ENCODE measurements at places on chromosomes 16 and 17. TPM values are rescaled to one million over a fixed set of nuclear protein-coding genes. Genes with fewer than 3 reads are reported as not detected.

DNA sequence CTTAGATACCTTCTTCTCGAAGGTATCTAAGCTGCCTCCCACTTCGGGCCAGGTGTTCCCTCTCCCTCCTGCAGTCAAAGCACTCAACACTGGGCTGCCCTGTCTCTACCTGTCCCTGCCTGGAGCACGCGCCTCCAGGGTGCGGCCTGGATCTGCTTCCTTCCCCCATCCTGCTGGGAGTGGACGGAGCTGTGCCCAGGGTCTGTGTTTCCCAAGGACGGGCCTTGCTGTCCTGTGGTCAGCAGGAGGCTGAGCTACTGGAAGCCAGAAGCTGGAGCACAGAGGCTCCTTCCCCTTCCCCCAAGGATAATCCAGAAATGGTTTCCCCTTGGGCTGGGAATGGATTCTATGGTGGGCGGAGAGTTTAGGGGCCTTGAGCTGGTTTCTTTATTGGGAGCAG, 16.7 kb downstream of the LLGL2 start:
- DNase-seq: no peak
- H3K27me3 ChIP-seq: no peaks in the 10 kb centered on the region
- no peaks in the 10 kb centered on the region for H3K4me1 ChIP-seq
- H3K4me3 ChIP-seq: no peak overlapping the region
- no peaks in the 10 kb centered on the region for H3K36me3 ChIP-seq
- H3K27ac ChIP-seq: no peak overlapping the region

- H3K27me3 ChIP-seq: no peaks in the 10 kb centered on the region
- H3K36me3 ChIP-seq: peaks cover 10% of the 10 kb centered on the region
- no peak for DNase-seq
- H3K27ac ChIP-seq: no peak overlapping the region
- H3K4me1 ChIP-seq: no peaks in the 10 kb centered on the region
Measured at GRCh38 chr16:4385789-4386450, 14.3 kb downstream of the VASN start.

DNA sequence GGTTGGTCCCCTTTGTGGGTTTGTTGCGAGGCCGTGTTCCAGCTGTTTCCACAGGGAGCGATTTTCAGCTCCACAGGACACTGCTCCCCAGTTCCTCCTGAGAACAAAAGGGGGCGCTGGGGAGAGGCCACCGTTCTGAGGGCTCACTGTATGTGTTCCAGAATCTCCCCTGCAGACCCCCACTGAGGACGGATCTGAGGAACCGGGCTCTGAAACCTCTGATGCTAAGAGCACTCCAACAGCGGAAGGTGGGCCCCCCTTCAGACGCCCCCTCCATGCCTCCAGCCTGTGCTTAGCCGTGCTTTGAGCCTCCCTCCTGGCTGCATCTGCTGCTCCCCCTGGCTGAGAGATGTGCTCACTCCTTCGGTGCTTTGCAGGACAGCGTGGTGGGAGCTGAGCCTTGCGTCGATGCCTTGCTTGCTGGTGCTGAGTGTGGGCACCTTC, 27.3 kb upstream of the STH start:
- no peaks in the 10 kb centered on the region for H3K36me3 ChIP-seq
- no peaks in the 10 kb centered on the region for H3K4me1 ChIP-seq
- DNase-seq: no peak
- peaks cover 24% of the 10 kb centered on the region for H3K27me3 ChIP-seq
- H3K4me3 ChIP-seq: no peak overlapping the region

DNA sequence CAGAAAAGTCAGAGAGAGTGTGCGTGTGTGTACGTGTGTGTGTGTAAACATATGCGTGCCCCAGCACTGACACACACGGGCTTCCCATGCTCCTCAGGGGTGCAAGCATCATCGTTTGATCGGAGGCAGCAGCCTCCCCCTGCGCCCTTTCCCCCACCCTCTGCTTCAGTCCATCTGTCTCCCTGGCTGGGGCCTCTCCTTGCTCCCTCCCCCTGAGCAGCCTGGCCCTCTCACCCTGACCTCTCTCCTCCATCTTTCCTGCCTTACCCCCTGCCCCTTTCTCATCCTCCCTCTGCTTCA, 4.4 kb downstream of the STX1B start:
- no peak overlapping the region for H3K4me3 ChIP-seq
- peaks cover 5% of the 10 kb centered on the region for H3K4me1 ChIP-seq
- H3K36me3 ChIP-seq: no peaks in the 10 kb centered on the region
- DNase-seq: no peak

- no peak for DNase-seq
- H3K4me3 ChIP-seq: no peak overlapping the region
- H3K27me3 ChIP-seq: peaks cover 18% of the 10 kb centered on the region
Measured at GRCh38 chr17:47882247-47882646, 13.8 kb upstream of the SP2 start.

DNA sequence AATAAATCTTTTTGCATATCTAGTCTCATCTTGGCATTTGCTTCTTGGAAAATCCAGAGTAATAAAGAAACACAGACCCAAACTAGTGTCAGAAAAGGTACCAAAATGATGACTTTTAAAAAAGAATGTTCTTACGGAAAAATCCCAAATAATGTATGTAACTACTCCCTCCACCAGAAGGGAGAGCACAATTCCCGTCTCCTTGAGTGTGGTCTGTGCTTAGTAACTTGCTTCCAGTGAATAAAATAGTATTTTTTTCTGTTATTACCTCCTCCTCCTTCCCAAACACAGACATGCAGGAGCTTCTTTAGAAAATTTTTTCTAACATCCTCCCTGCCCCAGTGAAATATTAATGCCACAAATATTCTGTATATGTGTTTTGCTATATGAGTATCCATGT, 358.1 kb downstream of the ZFHX3 start:
- no peaks in the 10 kb centered on the region for H3K36me3 ChIP-seq
- no peak for DNase-seq
- no peaks in the 10 kb centered on the region for H3K4me1 ChIP-seq
- H3K4me3 ChIP-seq: no peak overlapping the region
- no peaks in the 10 kb centered on the region for H3K27me3 ChIP-seq

GRCh38 chr17:37824534-37825485, 80.0 kb upstream of the HNF1B start:
- H3K4me1 ChIP-seq: peaks cover 30% of the 10 kb centered on the region
- H3K27ac ChIP-seq: no peak overlapping the region
- no peak overlapping the region for H3K4me3 ChIP-seq
- DNase-seq: no peak
- H3K27me3 ChIP-seq: peaks cover 2% of the 10 kb centered on the region

DNA sequence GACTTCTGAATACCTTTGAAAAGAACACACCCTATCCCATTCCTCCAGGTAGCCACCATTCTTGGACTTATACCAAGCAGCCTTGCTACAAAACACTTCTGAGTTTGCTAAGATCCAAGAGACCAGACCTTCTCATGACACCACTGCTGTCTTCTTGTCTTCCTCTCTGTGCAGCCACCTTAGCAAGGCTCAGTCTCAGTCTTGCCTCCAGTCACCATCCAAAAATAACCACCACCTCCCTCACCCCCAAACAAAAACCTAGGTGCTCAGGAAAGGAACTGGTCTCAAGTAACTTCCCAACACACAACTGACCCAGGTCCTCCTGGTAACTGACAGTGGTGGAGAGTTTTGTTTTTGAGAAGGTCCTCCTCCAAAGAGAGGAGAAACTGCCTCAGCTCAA, 90.9 kb upstream of the CORO6 start:
- peaks cover 35% of the 10 kb centered on the region for H3K4me1 ChIP-seq
- H3K27ac ChIP-seq: no peak overlapping the region
- H3K27me3 ChIP-seq: no peaks in the 10 kb centered on the region

- no peak overlapping the region for H3K4me3 ChIP-seq
- H3K4me1 ChIP-seq: peaks cover 59% of the 10 kb centered on the region
- H3K27ac ChIP-seq: no peak overlapping the region
Measured at GRCh38 chr16:50197582-50197981, 44.5 kb downstream of the TENT4B start.

DNA sequence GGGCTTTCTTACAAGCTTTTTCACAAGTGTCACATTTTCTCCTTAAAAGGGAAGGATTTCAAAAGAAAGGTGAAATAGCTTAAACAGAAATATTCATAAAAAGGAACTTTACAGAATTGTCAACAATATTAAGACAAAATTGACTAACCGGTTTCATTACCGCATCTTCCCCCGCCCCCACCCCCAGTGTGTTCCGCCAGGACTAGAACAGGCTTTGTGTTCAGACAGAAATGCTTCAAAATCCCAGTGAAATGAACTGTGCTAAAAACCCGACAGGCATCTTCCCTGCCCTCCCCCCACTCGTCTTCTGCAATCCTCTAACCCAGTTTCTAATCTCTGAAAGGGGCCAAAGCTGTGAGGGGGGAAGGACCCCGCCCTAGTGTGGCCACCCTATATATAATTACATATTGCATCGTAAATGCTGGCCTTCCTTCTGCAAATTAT, 990 bp upstream of the ROGDI start:
- no peaks in the 10 kb centered on the region for H3K27me3 ChIP-seq
- H3K27ac ChIP-seq: no peak overlapping the region
- peaks cover 9% of the 10 kb centered on the region for H3K4me1 ChIP-seq
- H3K4me3 ChIP-seq: peak overlapping the region; percentile 80
- no peak for DNase-seq

DNA sequence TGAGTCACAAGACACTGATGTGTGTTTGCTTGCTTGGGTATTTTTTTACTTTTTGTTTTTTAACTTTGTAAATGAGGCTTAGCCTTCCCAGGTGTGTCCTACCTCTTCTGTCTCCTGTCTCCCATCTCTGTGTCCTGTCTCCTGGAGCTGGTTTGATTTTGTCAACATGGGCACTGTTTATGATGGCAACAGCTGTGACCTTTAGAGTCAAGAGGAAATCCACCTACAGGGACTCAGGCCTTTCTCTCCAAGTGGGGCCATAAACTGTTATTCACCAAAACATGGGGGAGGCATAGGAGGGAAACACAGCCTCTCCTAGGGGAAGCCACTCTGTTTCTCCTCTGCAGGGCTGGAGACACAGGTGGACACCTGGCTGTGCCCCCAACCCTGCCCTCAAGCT, 13.1 kb upstream of the PLCG2 start:
- DNase-seq: no peak
- no peak overlapping the region for H3K4me3 ChIP-seq
- H3K36me3 ChIP-seq: no peaks in the 10 kb centered on the region
- H3K4me1 ChIP-seq: peaks cover 6% of the 10 kb centered on the region

DNA sequence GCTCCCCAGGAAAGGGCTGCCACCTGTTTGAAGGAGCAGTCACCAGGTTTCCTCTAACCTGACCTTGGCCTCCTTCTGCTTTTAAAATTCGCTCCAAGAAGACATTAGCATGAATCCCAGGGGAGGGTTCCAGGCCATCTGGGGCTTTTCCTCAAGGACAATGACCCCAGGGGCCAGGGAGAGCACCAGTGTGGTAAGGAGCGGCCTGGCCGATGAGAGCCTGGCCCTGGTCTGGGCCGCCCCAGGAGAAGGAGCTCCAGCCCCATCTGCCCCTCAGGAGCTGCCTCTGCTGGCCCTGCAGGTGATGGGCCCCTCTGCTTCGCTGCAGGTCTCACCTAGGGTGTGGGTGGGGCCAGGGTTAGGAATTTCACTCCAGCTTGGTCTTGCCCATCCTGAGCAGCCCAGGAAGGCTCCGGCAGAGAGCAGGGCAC, 209.2 kb upstream of the TNRC6C start:
- H3K36me3 ChIP-seq: no peaks in the 10 kb centered on the region
- H3K4me1 ChIP-seq: no peaks in the 10 kb centered on the region
- no peaks in the 10 kb centered on the region for H3K27me3 ChIP-seq
- no peak overlapping the region for H3K4me3 ChIP-seq

GRCh38 chr17:13601776-13602551, at the start of gene HS3ST3A1:
Gene HS3ST3A1 (minus strand): TSS chr17:13601929. CDS start chr17:13601129, 800 bp downstream.
- DNase-seq: no peak
- peak within 1 kb of the TSS; percentile 83 for H3K4me3 ChIP-seq
- H3K27ac ChIP-seq: peak within 1 kb of the TSS; percentile 42
- no peaks in the 10 kb centered on the region for H3K36me3 ChIP-seq

GRCh38 chr16:28596840-28597691, at the start of gene SULT1A2:
Gene SULT1A2 (minus strand): TSS chr16:28597050. CDS start chr16:28595930, 1,120 bp downstream.
- no peak within 1 kb of the TSS for H3K4me3 ChIP-seq
- H3K27ac ChIP-seq: no peak within 1 kb of the TSS
- DNase-seq: no peak

GRCh38 chr16:56343661-56344517, 81.5 kb downstream of the AMFR start:
- H3K4me1 ChIP-seq: no peaks in the 10 kb centered on the region
- no peak for DNase-seq
- H3K4me3 ChIP-seq: no peak overlapping the region
- no peaks in the 10 kb centered on the region for H3K36me3 ChIP-seq
- H3K27ac ChIP-seq: no peak overlapping the region

DNA sequence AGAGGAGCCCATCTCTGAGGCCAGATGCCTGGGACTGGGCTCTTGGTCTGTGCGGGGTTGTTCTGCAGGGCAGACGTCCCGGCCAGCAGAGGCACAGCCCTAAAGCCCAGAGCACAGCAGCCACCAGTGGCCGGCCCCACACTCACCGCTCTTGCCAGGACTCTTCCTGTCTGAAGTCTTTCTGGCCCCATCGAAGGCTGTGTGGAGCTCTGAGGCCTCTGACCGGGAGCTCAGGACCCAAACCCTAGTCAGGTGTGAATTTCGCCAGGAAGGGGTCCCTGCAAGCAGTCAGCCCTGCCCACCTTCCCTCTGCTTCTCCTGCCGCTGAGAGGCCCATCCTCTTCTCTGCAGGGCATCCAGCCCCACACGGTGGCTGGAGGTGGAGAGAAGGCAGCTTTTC, 10.7 kb downstream of the ACSF3 start:
- DNase-seq: no peak
- H3K27ac ChIP-seq: no peak overlapping the region
- H3K4me1 ChIP-seq: peaks cover 23% of the 10 kb centered on the region
- no peaks in the 10 kb centered on the region for H3K27me3 ChIP-seq
- no peak overlapping the region for H3K4me3 ChIP-seq

- H3K36me3 ChIP-seq: peaks cover 22% of the 10 kb centered on the region
- no peak overlapping the region for H3K4me3 ChIP-seq
- H3K27me3 ChIP-seq: no peaks in the 10 kb centered on the region
- no peak for DNase-seq
- H3K4me1 ChIP-seq: no peaks in the 10 kb centered on the region
Measured at GRCh38 chr16:47446431-47446830, 14.4 kb downstream of the ITFG1 start.

ATP2A3 gene
- total RNA-seq: 107 TPM

HOXB4 gene
- 4.2 TPM for total RNA-seq

KRTAP9-4 gene
- total RNA-seq: not detected

CNGB1 gene
- total RNA-seq: not detected

SLC2A4 gene
- total RNA-seq: 0.31 TPM

C16orf96 gene
- not detected for total RNA-seq

KCTD2 gene
- 21.2 TPM for total RNA-seq

NTN3 gene
- total RNA-seq: 0.10 TPM
